Fibroblast of skin of left biceps (primary cell): ENCODE measurements at places on chromosomes 7 and 10.

DNA sequence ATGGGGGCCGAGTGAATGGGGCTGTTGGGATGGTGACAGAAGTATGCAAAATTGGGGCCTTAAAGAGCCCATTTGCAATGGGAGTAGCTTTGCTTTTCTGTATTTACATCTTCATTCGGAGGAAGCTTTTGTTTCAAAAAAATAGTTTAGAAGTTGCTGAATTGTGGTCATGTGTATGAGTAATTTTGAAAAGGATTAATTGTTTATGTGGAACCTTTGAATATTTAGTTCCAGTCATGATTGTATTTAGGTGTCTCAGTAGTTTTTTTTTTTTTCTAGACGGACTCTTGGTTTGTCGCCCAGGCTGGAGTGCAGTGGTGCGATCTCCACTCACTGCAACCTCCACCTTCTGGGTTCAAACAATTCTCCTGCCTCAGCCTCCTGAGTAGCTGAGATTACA is 37.2 kb downstream of the RBM33 start:
- DNase-seq: no peak

GRCh38 chr7:11274074-11274473 is 300.4 kb downstream of the PHF14 start:
- DNase-seq: no peak

- DNase-seq: peak; percentile 54
Measured at GRCh38 chr10:90319188-90319914, 538.5 kb downstream of the HTR7 start.

DNA sequence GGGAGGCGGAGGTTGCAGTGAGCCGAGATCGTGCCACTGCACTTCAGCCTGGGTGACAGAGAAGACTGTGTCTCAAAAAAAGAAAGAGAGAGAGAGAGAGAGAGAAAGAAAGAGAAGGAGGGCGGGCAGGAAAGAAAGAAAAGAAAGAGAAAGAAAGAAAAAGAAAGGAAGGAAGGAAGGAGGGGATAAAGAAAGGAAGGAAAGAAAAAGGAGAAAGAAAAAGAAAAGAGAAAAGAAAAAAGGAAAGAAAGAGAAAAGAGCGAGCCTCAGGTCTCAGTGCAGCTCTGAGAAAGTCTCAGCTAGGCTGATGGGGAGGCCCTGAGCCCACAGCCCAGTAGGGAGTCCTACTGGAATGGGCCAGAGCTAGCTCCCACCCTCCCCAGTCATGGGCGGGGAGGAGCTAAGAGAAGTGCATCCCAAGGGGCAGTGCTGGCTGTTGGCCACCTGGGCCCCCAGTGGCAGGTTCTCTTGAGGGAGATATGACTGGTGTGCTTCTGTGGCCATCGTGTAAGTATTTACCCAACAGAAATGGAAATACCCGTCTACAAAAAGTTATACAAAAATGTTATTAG is 69.3 kb downstream of the ABRAXAS2 start:
- no peak for DNase-seq

DNA sequence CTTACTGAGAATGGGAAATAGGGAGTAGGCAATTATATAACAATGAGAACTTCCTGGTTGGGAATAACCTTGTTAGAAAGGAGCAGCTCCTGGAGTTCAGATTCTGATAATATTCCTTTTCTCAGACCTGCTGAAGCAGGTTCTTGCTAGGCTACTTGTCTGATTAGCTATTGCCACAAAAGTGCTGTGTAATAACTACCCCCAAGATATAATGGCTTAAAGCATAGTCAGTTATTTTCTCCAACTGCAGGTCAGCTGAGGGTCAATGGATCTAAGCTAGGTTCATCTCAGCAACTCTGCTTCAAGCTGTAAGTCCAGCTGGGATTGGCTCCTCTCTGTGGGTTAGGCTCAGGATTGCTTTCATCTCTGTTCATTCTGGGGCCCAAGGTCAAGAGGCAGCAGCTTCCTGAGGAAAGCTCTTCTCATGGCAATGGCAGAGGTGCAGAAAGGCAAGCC is 9.4 kb upstream of the CNOT4 start:
- no peak for DNase-seq

DNA sequence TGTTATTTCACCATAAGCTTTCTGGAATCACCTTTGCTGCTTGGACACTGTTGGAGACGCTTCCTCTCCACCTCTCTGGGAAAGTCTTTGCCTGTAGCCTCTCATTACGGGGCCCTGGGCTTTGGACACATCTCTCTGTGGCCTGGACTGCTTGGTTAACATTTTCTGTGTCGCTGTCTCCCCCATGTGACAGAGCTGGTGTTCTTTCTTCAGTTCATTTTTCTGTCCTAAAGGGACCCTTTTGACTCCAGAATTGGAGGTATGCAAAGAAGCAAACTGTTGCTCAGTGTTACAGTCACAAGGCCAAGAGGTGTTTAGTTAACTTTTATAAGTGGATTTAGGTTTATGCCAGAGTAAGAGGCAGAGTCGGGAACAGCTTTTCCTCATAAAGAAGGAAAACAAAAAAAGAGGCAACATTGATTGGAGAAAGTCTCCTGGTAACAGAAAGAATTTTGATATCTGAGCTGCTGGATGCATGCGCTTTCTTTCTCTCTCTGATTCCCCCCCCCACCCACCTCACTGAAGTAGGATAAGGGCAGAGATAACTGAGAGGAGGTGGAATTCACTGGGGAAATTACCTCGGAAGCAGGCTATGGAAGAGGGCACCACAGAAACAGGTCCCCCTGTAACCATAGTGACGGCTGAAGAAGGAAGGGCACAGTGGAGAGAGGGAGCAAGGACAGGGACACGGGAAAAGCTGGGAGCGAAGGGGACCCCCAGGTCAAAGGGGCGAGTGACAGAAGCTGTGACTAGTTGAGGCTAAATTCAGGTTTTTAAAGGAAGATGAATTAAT is 57.8 kb downstream of the LGI1 start:
- DNase-seq: no peak

GRCh38 chr7:114864278-114864677 is 57.6 kb upstream of the MDFIC start:
- no peak for DNase-seq

GRCh38 chr7:138849701-138850100 is 51.7 kb upstream of the ATP6V0A4 start:
- DNase-seq: no peak

- no peak for DNase-seq
Measured at GRCh38 chr7:37224746-37225145, 223.9 kb downstream of the ELMO1 start.

DNA sequence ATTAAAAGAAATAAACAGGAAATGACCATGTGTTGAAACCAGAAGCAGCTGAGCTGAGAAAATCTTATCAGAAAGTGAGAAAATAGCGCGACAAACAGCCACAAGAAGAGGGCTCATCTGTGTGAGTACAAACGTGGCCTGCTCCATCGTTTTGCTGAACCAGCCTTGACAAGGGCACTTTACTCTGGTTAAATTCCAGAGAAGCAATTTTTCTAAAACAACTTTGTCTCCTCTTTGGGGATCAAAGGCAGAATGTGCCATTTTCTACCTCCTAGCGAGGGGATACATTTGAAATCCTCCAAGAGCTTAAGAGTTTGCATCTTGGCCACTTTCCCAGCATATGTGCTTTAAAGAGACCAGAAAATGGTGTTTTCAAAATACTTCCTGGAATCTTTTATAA is 51.3 kb upstream of the VIPR2 start:
- no peak for DNase-seq

DNA sequence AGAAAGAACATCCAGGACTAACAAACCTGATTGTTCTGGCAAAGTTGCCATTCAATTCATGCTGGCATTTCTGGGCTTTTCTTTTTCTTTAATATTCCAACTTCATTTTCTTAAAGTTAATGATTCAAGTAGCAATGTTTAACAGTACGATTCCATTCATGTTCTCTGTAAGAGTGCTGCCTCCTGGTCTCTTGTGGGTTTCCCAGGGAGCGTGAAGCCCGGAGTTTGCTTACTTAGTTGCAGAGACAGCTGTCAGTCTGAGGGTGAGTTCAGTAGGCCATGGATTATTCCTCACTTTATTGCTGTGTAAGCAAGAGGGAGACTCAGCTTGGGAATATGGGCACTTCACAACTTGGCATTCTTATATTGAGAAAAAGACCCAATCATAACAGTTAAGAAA is 142.2 kb downstream of the TWIST1 start:
- DNase-seq: no peak
